ENCODE measurements at places on chromosomes 11 and 22.

GRCh38 chr11:62713343-62713742, 5.9 kb downstream of the GNG3 start:
- DNase-seq: no peak

- DNase-seq: no peak
Measured at GRCh38 chr11:31801298-31801702, 9.8 kb downstream of the PAX6 start.

DNA sequence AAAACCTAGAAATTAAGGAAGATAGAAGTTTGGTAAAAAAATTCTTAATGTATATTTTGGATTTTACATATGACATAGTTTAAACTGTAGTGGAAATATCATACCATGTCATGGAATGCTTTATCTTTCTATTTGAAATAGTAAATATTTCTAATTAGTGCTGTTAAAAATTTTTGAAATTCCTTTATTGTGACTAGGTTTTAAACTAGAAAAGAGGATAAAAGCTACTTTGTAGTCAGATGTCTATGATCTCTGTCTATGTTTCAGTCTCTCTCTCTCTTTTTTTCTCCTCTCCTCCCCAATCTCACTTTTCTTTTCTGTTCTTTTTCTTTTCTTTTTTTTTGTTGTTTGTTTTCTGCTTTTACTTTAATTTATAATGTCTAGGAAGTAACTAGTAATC, 226.2 kb downstream of the TMEM135 start:
- DNase-seq: no peak

GRCh38 chr11:35964841-35965240, 21.0 kb downstream of the LDLRAD3 start:
- DNase-seq: no peak

GRCh38 chr11:2148595-2148994, 9.4 kb upstream of the IGF2 start:
- no peak for DNase-seq

DNA sequence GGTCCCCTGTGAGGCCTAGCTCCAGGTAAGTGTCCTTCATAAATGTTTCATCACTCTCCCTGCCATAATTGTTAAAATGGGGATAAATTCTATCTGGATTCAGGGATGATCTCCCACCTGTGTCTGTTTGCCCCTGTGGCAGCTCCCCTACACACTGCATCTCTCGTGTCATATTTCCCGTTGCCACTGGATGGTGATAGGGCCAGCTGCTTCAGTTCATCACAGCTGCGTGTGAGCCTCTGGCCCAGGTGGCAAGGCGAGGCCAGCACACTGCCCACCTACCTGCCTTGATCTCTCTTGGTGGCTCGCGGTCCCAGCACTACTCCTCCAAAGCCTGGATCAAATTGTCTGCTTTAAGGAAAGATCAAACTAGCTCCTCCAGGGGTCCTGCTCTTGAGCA, 187.4 kb downstream of the GRIK4 start:
- DNase-seq: no peak

DNA sequence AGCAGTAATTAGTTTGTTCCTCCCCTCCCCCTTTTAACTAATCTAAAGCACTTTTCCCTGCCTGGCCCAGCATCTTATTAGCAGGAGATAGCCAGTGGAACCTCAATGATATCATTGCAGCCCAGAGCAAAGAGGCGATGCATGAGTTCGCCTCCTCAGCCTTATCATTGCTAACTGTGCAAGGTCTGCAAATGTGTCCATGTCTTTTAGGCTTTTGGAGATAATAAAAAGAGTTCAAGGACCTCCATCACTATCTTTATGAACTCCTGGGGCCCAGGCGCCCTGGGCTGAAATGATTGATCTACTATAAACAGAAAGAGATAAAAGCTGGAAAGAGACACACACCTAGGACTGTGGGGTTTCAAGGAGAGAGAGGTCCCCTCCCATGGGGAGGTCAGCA, 124.2 kb upstream of the TBCEL start:
- DNase-seq: no peak

- no peak for DNase-seq
Measured at GRCh38 chr11:28517621-28518020, 409.4 kb downstream of the METTL15 start.

DNA sequence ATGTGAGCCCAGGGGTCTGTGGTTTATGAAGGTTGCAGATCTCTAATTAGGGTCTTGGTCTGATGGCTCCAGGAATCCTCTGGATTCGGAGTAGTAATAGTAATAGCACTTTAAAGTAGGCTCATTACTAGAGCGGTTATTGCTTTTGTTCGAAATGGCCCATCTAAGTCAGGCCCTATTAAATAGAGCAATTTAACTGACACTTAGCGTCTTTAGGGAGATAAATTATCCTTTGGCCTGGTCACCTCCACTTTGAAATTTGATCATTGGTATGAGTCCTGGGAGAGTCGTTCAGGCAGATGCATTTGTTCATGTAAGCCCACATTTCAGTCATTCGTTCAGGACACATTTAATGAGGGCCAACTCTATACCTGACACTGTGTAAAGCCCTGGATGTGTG, 54.8 kb downstream of the LDLRAD3 start:
- DNase-seq: no peak

- no peak for DNase-seq
Measured at GRCh38 chr11:66315921-66316811, 678 bp downstream of the CD248 start.

DNA sequence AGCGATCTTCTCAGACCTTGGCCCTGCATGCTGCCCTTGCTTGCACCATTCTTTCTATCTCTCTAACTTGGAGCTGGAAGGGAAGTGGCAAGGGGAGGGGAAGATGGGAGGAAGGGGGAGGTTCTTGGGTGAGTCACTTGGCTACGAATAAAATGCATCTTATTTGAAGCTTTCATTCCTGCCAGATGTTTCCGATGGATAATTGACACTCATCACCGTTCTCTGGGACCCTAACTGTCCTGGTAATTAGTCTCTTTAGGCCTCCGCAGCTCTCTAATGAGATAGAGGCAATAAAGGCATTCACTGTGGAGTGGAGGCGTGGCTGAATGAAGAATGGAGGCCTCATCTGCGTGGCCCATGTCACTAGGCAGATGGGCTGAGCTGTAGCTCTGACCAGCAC, 960.1 kb downstream of the NTM start:
- no peak for DNase-seq

- DNase-seq: no peak
Measured at GRCh38 chr22:35903571-35904335, 124.9 kb downstream of the RBFOX2 start.

- DNase-seq: no peak
Measured at GRCh38 chr11:32435511-32435941, at the start of gene WT1. TSS of gene WT1 (minus strand) at chr11:32435539.

GRCh38 chr22:35552196-35552842, 11.7 kb downstream of the RASD2 start:
- peak; percentile 70 for DNase-seq

GRCh38 chr22:45329530-45329936, 19.8 kb downstream of the FAM118A start:
- DNase-seq: no peak

DNA sequence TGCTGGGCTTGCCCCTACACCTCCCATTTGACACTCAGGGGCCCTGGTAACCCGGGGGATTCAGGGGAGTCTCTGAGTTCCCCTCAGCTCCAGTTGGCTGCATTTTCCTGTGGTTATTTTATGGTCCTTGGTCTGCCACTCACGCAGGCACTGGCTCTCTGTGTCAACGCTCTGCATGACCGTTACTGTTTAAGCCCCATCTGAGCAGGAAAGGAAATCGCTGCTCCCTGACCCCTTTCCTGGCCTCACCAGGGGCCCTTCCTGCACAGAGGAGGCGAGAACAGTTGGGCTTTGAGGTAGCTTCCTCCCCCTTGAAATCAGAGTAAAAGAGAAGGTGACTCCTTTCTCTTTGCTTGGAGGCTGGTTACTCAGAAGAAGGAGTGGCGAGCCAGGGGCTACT, 2.4 kb downstream of the C1QTNF4 start:
- no peak for DNase-seq

- no peak for DNase-seq
Measured at GRCh38 chr22:38707346-38707745, 1.6 kb downstream of the GTPBP1 start.
